Esophagus muscularis mucosa (tissue), 4 donors: ENCODE measurements at places on chromosomes 6 and 20.
A peak's percentile ranks its signal among the peaks of the same experiment; 100 is the strongest.

DNA sequence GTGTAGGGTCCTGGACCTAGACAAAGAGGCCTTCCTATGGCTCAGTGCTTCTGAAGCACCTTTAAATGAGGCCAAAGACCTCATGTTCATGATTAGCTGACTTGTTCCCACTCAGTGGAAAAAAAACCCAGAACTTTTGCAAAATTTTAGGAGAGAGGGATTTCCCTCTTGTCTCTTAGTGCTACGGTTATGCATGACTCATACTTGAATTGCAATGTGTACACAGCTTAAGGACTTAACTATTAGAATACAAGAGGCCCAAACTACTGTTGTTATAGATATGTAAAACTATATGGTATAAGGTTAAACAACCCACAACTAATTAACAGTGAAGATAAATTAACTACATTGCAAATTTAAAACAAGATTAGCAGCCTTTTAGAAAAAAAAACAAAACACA lies 32.3 kb upstream of the HLA-A start:
- no peak for DNase-seq

- no peak for DNase-seq
These were observed 55.8 kb downstream of the CDH4 start for GRCh38 chr20:61307686-61308476.

DNA sequence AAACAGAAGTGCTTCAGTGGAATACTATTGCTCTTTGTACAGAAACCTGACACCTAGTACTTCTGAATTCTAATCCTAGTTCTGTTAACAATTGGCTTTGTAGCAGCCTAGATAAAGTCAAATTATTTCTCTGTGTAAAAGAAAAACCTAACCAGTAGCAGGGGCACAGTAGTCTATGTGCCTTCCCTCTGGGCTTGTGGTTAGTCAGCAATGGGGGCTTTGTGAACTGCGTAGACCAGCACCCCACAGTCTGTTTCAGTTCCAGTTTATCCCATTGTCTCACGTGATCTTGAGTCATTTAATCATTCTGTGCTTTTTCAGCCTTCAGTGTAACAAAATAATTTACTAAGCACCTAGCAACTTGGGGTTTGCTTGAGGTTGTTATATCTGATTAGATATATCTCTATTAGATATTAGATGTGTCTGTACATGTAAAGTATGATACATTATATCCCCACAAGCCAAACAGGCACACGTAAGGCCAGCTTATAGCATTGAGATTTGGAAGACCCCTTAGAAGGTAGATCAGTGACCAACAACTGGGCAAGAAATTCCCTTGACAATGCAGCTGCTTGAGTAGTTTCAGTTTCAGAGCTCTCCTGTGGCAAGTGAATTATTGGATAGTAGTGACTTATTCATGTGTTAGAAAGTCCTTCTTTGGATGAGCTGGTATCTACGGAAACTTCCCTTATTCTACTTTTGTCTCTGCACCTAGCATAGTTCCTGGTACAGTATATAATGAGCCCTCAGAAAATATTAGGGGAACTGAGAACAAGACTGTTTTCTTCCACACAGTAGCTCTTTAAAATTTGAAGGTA lies 27.9 kb upstream of the CCR6 start:
- DNase-seq = no peak

DNA sequence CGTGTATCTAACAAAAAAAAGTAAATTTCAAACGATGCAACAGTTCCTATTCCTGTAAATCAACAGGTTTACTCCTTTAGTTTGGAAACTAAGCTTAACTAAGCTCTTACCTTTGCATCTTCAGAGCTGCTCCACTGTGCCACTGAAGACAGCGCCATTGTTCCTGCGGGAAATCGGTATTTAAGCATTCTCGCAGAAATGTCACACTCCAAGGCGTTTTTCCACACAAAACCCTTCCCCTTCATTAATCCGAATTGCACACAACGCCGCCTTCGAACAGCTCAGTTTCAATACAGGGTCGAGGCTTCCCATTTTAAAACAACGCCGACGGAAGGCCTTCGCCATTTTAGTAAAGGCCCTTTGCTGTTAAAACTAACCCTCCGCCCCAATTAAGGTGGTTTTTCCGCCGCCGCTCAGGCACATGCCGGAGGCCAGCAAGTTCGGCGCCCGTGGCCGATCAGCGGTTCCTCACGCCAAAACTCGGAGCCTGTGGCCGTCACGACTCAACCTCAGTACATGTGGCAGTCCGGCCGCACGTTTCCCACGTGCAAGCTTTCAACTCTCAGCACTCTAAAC lies 35.4 kb upstream of the SYNCRIP start:
- peak; percentile 93 for DNase-seq

DNA sequence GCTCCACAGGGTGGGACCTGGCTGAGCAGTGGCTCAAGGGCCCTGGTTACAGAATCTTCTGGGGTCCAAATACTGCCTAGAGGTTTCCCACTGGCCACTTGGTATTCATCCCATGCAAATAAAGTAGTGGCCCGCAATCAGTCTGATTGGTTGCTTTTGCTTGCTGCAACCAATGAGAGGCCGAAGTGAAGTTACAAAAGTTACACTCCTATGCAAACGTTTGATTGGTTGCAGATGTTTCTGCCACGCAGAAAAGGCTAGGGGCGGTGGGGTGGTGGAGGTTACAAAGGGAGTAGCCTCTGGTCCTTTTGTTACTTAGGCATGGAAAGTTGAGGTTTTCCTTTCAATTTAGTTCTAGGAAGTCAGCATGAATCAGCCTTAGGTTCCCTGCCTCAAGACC lies 3.6 kb upstream of the NHLRC1 start:
- no peak for DNase-seq

GRCh38 chr6:101776919-101777350 lies 383.4 kb downstream of the GRIK2 start:
- no peak for DNase-seq

DNA sequence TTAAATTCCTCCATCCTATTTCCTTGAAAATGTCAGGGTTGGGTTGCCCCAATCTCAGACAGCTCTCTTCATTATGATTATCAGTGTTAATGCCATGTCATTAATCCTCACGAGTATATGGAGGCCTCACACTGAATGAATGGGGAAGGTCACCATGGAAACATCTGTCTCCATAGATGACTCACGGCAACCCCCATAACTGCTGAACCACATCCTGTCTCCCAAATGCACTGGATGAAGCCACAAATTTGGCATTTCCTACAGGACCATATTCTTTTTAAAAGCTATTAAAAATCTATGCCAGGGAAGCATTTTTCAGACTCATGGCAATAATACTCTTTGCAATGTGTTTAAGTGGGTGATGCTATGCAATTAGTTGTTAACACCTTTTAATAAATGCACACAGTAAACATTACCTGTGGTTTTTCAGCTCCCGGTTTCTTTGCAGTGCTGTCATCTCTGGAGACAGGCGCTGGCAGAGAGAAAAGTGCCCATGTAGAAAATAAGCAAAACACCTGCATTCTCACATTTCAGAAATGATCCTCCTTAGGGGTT lies 80.1 kb upstream of the PTPRK start:
- DNase-seq = no peak

- no peak for DNase-seq
These were observed 23.6 kb upstream of the FANCE start for GRCh38 chr6:35428421-35429149.

DNA sequence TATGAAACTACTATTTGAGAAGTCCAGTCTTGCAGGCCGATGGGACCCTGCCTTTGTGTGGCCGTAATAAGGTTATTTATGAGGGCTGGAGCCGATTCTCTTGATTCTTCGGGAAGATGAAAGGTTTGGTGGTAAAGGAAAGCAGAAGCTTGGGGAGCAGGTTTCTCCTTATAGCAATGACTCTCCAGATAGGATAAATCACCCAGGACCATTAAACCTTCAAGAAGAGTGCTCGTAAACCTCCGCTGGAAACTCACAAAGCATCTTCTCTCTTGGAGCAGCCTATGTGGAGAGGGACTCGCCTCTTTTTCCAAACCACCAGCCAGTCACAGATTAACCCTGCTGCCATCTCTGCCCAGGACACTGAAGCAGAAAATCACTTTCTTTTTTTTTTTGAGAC lies 69.6 kb upstream of the SALL4 start:
- DNase-seq = no peak

GRCh38 chr20:52422574-52423336 lies 231.2 kb upstream of the ZFP64 start:
- DNase-seq = no peak

DNA sequence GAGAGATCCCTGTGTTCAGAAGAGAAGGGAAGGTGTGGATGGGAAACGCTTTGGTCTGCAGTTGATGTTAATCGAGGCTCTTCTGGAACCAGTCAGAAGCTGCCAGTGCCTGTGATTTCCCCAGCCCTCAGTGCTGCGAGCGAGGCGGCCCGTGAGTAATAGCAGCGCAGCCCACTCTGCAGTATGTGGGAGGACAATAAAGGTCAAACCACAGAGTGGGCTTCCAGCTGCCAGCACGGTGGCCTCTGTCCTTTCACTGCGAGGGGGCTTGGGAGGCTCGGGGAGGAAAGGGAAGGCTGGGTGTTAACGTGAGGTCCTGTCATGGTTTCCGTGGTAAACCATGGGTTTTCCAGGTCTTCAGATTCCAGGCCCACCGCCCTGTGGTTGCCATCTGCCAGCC lies 32.3 kb upstream of the TAGAP start:
- no peak for DNase-seq

DNA sequence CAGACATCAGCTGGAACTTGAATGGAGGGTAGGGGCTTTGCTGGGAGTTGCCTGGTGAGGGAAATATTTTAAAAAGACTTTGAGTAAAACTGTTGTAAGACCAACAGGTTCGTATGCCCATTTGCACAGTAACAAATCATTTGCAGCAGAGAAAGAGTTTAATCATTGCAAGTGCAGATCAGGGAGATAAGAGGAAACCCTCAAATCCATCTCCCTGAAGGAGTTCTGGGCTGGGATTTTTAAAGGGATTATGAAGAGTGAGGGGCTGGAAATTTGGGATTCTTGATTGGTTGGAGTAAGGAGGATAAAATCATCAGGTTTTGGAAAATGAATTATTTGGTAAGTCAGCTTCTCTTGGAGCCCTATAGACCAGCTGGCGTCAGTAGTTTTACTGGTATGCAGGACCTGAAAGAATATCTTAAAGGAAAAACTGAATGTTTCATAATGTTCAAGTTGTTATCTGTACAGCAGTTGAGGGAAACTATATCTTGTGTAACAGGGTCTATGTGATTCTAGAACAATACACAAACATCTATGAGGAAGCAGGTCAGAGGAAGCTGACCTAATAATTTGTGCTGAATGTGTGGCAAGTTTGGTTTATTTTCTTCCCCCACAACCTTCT lies 295.5 kb downstream of the PLCB1 start:
- DNase-seq = no peak

DNA sequence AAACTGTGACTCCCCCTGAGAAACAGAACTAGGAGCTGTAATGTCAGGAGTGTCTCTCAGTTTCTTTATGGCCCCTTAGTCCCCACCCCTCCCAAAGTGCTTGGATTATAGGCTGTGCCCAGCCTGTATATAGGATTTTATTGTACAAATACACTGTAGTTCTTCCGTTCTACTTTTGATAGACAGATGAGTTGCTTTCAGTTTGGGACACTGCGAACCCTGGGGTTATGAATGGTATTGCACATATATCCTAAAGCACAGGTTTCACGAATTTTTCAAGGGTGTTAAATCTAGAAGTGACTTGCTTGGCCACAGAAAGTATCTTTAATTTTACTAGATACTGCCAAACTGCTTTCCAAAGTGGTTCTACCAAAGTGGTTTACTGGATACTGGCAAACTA lies 152.9 kb upstream of the ATXN1 start:
- no peak for DNase-seq

- no peak for DNase-seq
These were observed 7.6 kb downstream of the ENTPD6 start for GRCh38 chr20:25203089-25203488.

GRCh38 chr20:16732506-16733152 lies 2.8 kb downstream of the SNRPB2 start:
- DNase-seq = no peak

DNA sequence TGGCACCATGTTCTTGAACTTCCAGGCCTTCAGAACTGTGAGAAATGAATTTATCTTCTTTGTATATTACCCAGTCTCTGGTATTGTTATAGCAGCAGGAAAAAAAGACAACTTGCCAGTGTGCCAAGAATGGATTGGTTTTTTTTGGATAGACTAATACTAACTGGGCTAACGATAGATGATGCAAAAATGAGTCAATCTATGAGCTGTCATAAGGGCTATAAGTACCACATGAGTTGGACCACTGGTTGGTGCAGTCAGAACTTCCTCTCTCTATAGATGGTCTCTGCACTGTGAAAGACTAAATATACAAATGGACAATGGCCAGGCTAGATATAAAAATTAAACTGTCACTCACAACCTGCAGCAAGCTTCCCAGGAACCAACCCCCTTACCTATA lies 87.6 kb upstream of the COL21A1 start:
- DNase-seq = no peak

DNA sequence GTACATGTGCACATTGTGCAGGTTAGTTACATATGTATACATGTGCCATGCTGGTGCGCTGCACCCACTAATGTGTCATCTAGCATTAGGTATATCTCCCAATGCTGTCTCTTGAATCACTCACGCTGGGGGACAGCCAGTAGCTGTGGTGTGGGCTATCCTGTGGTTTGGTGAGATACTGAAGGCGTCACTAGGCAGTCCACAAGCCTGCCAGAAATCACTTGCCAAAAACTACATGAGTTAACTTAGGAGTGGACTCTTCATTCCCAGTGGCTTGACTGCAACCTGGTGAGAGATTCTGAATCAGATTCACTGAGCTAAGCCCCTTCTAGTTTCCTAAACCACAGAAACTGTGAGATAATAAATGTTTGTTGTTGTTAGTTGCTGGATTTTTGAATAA lies 191.3 kb downstream of the TSHZ2 start:
- DNase-seq = peak; percentile 66

- DNase-seq = no peak
These were observed 9.4 kb downstream of the RAB5IF start for GRCh38 chr20:36614781-36615557.

GRCh38 chr20:4076033-4076432 lies 60.7 kb upstream of the RNF24 start:
- no peak for DNase-seq

DNA sequence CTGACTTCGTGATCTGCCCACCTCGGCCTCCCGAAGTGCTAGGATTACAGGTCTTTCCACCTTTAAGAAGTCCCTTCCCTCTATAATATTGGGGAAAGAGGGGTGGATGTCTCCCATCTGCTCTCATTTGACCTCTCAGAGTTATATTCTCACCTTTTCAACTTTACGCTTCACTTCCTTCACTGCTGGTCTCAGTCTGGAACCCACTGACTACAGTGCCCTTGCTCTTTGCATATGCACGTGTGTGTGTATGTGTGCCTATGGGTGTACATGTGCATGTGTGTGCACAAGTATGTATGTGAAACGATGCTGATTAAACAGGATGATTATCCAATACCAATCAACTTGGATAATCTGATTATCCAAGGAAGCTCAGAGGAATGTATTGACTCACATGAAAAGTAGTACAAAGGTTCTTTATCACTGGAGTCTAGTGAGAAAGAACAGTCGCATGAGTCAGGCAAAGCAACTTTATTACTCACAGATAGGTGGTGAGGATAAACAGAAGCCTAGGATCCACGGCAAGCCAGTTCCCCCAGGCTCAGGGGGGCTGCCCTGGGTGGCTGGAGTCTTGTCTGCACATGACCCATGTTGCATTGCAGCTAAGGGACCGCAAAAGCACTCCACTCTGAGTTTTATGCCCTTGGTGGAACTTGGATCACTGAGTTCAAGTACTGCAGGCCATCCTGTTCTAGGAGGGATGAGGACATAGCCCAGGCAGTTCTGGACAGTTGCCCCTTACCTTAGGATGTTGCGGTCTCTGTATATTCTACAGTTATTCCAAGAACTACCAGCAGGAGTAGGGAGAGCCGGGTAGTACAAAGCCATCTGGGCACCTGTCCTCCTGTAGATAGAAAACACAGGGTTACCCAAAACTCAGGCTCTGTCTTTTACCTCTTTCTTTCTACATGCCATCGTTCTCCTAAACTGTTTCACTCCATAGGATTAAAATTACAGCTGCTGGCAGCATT lies 50.9 kb downstream of the SNRNP48 start:
- DNase-seq = no peak
